Nephron progenitor cell (in vitro differentiated cells): ENCODE measurements at places on chromosomes 11 and 22.

DNA sequence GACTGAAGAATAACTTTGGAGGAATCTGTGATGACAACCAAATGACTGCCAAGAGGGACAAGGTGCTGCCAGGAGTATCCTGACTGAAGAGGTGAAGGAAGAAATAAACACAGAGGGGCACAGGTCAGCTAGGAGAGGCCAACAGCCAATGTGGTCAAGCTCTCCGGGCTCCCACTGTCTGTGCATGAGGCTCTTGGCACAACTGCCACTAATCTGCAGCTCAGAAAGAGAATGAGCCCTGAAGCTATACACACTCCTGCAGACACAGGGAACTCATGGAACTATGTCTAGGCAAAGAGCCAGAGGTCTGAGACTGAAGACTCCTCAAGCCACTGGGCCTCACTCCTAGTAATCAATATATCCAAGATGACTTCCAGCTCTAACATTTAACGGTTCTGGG lies 7.0 kb downstream of the THRSP start:
- no peak for DNase-seq

DNA sequence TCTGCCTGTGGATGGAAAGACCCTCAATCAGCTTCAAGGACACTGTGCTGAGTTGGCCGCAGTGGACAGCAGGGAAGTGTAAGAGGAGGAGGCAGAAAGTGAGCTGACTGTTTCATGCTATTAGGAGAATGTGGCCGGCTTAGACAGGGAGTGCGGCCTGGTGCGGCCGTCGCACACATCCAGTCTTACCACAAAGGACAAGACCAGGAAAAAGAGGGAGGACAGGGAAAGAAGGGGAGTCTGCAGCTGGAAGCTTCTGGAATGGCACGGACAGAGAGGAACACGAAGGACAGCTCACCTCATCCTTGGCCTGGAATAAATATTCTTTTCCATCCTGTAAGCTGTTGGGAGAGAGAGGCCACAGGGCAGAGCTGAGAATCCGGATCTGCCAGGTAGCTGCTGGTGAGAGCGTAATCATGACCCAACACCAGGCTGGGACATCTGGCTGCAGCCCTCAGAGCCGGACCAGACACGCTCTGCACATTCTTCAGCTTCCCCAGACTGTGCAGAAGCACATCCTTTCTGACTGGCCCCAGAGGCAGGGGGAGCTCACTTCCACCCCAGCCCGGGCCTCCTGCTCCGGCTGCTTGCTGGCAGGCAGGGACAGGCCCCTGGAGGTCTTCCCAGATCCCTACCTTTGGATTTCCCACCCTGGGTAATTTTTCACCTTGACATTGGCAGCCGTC lies 8.6 kb upstream of the RBM4B start:
- no peak for DNase-seq

DNA sequence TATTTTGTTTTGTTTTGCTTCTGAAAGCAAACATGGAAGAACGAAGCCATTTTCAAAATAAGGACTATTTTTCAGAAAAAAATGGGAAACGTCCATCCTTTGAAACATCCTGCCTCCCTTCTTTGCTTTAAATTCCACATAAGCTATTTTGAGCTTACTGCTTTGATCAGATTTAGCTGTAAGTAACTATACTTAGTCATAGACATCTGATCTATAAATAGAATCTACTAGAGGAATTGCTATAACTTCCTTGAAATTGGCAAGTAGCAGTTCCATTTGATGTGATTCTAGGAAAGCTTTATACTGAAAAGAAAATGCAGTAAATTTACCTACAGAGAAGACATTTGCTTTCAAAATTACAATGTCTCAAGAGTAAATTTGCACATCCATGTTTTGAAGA lies 305.8 kb downstream of the TTC28 start:
- no peak for DNase-seq

DNA sequence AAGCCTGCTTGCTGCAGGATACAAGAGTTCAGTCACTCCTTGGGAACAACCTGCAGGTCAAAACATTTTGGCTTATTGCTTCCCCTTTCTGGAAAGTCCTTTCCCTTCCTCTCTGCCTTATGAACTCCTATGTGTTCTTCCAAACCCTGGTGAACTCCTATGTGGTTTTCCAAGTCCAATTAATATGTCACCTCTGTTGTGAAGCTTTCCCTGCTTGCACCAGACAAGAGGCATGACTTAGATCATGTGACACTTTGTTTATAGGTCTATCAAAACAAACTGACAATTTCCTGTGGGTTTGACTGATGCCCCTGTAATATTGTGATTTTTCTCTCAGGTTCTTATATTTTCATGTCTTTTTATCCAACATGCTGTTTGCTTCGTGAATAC lies 64.2 kb downstream of the ENDOD1 start:
- no peak for DNase-seq

DNA sequence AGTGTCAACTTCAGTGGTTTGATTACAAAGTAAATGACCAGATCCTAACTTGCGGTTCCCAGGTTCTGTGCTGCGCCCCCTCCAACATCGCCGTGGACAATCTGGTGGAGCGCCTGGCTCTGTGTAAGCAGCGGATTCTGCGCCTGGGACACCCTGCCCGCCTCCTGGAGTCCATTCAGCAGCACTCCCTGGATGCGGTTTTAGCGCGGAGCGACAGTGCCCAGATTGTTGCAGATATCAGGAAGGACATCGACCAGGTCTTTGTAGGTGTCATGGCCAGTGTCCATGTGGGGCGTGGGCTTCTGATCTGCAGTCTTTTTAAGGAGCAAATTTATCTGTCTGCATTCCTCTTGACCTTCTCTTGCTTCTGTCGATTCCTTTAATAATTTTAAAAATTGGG lies 11.1 kb downstream of the IGHMBP2 start:
- DNase-seq = no peak

DNA sequence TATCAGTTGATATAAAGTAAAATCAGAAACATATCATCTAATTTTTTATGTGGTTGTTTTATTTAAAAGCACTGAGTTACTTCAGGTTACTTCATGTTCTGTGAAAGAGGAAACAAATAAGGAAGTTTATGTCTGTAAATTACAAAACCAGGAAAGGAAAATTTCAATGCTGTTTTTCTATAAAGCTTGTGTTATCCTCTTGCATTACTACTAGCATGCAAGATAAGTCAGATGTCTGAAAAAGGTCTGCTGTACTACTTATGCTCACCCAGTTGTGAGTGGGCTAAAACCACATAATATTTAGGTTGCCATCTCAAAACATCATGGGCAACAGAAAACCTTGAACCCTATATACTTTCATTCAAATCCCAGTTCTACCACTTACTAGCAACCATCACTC lies 121.5 kb downstream of the ATG16L2 start:
- no peak for DNase-seq

- DNase-seq = no peak
Observed at GRCh38 chr11:29265792-29266191, 751.0 kb downstream of the KCNA4 start.

DNA sequence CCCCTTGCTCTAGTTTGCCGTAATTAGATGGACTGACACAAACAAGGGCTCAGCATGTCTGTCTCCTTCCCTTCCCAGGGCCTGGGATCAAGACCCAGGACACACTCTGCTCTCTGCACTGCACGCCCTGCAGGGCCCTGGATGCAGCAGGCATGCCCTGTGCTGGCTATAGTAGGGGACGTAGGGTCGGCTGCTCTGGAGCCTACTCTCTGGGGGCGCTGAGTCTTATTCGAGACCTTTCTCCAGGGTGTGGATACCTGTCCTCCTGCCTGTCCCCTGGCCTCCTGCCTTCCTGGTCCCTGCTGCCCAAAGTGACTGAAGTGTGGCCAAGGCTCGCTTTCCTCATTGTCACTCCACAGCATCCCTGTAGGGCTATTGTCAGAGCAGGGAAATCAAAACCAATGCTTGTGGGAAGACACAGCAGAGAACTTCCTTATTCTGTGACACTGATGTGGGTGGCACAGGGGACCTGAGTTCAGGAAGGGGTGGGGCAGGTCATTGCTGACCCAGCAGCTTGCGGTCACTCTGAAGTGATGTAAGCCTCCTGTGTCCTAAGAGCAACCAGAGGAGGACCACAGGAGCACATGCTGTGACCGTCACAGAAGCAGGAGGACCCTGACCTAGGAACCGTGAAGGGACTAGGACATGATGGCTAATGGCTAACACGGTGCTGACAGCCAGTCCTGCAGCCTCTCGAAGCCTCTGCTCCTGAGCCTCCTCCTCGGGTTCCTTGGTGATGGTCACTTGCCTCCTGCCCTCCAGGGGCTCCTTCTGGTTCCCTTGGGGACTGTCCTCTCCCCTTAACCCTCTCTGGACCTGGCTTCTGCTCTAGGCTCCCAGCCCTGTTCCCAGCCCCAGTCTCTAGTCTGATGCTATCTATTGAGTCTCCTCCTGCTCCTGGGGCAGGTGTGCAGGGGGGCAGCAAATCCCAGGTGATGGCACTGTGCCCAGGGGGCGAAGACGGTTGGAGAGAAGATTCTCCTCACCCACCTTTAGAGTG lies 10.3 kb downstream of the APOBEC3A start:
- DNase-seq = no peak

GRCh38 chr11:94938095-94939055 lies 35.0 kb downstream of the CWC15 start:
- DNase-seq = no peak

DNA sequence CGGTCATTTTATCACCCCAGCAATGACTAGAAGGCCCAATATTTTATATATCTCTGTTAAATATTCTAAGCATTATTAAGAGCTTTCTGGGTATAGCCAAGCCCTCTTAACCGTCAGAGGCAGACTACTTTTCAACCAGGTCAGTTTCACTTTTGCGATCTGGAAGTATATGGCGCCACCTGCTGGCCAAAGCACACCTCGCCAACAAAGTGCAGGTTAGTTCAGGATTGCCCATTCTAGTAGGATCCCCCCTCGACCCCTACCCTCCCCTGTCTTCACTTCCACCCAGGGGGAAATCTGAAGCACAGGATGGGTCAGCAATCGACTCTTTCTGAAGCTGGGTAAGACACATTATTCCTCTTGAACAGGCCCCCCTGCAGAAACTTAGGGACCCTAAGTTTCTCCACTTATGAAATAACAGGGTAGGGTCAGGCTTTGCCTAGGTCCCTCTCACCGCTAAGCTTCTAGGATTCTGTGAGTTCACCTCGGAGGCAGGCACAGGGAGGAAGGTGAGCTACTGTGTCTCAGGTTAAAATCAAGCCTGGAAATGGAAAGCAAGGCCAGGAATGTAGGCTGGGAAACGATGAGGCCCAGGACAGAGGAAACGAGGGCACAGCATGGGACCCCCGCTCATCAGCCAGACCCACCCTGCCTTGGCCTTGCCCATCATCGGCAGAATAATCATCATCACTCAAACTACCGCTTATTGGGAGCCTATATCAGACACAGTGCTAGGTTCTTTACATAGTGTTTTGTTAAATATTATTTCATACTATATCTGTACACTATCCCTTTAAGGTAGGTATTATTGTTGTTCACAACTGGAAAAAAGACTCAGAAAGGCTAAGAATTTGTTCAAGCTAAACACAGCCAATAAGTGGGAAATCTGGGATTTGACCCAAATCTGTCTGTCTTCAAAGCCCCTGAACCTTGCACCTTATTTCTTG lies 35.6 kb downstream of the KCNJ1 start:
- DNase-seq = peak; percentile 90

GRCh38 chr11:116224154-116224888 lies 548.5 kb downstream of the BUD13 start:
- DNase-seq = peak; percentile 68

- no peak for DNase-seq
Observed at GRCh38 chr11:41522899-41523672, 63.6 kb upstream of the LRRC4C start.

GRCh38 chr11:1195682-1196515 lies 27.0 kb upstream of the MUC5B start:
- DNase-seq = no peak

DNA sequence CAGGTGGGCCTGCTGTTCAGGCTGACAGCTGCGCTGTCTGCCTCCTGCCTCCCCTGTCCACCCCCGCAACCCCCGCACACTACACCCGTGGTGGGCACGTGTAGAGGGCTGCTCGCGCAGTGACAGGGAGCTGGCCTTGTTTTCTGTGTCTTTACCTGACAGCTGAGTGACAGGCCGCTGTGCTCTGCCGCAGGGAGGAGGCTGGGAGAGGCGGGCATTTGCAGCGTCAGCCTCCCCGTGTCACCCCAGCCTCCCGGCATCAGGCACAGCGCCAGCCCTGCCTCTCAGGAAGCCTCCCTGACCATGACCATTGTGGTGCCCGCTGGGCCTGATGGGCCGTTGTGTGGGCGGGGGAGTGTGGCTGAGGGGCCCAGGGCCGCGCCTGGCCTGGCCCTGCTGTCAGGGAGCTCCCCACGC lies 32.0 kb upstream of the RELT start:
- DNase-seq = no peak

DNA sequence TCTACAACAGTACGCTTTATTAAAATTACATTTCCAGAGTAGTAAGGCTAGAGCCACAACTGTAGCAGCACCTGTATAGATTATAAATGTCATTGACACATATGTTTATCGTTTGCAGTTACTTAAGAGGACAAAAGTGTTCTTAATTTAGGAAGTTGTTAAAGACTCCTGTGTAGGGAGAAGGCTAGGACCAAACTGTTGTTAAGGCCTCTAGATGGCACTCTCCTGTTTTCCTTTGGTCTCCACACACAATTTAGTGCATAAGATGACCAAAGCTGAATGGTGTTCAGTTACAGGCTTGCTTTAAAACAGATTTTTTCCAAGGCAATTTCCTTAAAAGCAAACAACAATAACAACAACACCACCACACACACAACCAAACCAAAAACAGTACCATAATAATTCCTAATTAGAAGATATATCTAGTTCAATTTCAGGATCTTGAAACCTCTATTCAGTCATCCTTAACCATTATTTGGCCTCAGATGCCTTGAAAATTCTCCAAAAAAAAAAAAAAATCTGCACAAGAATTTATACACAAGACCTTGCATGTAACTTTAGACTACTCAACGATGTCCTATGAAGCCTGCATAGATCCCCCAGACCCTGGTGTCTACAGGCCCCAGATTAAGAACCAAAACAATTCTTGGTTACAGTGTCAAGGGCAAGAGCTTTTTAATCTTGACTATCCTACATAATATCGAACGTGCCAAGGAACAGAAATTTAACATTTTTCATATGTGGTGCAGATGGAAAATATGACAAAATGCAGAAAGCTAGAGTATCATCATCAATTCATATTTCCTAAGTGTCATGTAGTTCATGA lies 42.6 kb upstream of the APOA1 start:
- peak; percentile 10 for DNase-seq

- DNase-seq = no peak
Observed at GRCh38 chr11:105699203-105699602, 89.3 kb downstream of the GRIA4 start.

GRCh38 chr22:20466659-20467379 lies 28.8 kb downstream of the KLHL22 start:
- no peak for DNase-seq

DNA sequence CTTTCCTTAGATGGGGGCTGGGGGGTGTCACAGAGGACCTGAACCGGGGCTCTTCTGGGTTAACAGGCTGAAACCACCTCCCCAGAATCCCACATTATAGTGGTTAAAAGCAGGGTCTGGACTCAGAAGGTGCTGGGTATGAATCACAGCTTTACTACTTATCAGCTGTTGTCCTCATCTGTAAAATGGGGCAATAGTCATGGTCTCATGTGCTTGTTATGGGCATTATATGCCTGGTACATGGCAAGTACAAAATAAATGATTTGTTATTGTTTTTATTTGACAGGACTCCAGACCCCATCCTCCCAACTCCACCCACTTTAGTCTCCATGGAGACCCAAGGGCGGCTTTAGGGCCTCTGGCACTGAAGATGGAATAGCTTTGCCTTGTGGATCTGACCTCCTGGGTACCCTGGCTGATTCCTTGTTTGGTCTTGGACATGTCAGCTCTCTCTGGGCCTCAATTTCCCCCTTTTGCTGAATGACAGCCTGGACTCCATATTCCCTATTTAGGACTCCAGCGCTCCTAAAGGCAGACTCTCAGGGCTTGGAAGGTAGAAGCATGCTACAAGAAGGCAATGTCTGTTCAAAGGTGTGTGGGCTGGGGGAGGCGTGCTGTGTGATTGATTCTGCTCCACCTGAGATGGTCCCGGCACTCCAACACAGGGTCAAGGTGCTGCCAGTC lies 812 bp upstream of the SMTN start:
- no peak for DNase-seq
